Femur (tissue), 1 donor: ENCODE measurements at places on chromosomes 2 and 18.

DNA sequence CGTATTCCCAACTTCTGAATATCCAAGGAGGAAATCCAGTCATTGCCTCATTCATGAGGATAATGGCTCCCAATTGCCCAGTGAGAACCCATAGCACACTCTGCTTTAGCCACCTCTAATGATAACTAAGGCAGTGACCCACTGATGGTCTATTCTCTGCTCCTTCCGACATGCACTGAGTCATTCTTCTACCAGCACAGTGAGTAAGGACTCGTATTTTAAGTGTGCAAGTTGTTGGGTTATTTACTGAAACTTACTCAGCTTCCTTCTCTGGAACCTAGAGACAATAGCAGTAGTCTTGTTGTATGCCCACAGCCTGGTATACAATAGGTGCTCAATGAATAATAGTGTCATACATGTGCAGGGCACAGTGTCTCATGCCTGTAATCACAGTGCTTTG, 81.1 kb upstream of the ZNF397 start:
- DNase-seq, result no peak

DNA sequence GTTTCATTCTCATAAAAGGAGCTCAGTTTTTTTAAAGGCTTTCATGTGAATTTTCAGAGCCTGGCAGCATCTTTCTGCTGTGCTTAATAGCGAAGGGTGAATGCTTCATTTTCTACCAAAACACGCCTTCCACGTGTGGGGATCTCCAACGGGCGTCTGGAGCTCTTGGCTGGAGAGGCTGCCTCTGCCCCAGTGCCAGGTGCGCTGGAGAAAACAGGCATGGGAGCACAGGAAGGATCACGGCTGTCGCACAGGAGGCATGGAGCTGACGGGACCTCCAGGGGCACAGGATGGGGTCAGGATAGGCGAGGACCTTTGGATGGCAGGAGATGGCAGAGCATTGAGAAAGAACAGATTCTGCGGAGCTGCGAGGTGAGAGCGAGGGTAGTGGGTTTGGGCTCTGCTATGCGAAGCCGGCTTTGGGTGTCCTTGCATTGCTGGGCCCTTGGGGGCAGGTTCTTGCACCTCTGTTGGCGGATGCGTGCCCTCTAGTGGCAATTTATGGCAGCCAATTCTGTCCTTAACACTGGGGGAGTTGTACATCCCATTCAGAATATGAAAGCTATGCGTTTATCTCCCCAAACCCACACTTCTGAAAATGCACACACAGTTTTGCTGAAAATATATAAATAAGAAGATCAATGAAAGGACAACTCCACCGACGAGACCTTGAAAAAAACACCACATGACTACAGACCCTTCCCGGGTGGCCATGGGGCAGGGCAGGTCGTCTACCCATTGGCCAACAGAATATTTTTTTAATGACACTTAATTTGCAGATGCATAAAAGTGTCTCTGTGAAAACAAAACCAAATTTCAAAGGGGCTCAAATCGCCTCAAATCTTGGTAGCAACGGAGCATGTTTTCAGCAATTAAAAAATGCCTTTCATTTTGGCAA, 90.4 kb upstream of the SLC35G4 start:
- no peak for DNase-seq

DNA sequence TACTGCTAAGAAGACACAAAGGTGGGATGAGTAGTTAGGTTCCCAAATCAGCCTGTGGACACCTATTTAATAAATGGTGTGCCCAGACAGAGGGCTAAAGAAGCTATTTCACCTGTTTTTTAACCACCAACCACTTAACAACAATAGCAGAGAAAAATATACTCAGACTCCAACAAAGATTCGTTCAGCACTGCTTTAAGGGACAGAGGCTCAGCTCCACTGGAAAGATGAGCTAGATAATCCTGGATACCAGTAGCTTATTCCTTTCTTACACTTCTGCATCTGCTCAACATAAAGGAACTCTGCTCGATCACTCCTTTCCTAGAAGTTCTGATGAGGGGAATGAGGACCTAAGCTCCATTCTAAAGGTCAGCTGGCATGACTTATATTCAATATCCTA, 44.5 kb downstream of the PTCD3 start:
- DNase-seq, result no peak

DNA sequence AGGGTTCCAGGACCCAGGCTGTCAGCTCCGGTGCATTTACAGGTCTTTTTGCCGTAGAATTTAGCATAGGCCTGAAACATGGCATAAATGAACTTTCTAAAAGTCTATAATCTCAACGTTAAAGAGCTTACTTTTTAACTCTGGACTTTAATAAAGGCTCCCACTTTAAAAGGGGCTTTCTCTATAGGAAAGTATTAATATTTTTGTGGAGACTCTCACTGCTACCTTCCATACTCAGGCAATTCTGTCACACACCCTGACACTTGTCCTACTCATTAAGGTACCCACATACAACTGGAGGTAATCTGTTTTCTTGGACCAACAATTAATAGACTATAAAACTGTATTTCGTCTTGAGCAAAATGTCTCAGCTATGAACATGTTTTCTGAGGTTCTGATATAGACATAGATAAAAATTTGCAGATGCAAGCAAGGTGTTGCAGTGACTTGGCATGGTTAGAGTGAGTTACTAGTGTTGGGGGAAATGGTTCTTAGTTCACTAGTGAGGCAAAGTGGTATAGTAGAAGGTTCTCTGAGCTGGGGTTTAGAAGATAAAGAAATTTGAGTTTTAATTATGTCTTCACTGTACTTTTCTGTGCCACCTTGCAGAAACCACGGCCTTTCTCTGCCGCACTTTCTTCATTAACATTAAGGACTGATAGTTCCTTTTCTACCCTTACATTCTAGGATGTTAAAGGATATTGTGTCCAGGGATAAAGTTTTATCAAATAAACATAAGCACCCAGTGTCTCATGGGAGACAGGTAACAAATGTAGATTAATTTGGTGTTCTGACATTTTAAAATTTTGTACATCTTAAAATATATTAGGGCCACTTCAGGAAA, 10.8 kb upstream of the NR4A2 start:
- no peak for DNase-seq

DNA sequence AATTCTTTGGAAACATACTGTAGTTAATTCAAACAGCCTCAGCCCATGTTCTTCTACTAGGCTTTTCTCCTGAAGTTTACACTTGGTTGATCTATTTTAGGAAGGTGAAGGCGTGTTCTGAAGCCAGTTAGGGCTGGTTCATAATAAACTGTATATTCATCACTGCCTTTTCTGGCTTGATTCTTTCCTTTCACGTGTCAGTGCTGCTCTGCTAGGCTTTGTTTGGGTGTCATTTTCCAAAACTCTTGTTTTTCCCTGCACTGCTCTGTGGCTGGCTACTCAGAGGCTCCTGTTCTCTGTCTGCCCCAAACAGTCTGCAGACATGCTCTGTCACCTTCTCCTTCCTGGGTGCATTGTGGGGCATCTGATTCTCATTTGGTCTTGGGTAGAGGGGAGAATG, 136.1 kb downstream of the PARD3B start:
- DNase-seq, result peak; percentile 22

- no peak for DNase-seq
Measured at GRCh38 chr2:69931832-69932595, 17.1 kb downstream of the MXD1 start.

GRCh38 chr2:46748121-46748520, 167.5 kb downstream of the MCFD2 start:
- no peak for DNase-seq

GRCh38 chr2:24926602-24927252, 6.7 kb upstream of the ADCY3 start:
- peak; percentile 62 for DNase-seq

DNA sequence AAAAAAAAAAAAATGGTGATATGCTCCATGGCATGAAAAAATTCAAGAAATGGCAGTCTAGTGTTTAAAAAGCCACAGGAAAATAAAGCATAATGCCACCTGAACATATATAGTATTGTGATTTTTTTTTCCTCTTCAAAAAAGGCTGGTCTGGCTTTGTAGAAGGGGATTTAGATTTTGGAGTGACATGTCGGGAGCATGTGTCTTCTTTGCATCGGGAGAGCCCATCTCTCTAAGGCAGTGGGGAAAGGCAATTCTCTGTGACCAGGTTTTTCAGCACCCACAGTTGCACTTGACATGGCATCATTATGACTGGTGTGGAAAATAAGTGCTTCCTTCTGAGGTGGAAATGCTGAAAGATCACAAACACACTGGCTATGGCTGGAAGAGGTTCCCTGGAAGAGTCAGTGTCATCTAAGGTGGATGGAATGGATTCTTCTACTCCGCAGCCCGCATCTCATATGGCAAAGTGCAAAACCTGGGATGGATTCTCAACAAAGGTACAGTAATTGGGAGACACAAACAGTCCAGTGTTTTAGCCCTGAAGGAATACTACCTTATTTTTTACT, 172.5 kb downstream of the AGAP1 start:
- DNase-seq, result peak; percentile 64

GRCh38 chr2:147051814-147052213, 793.0 kb upstream of the ACVR2A start:
- no peak for DNase-seq

- DNase-seq, result no peak
Measured at GRCh38 chr2:170157025-170157684, 20.8 kb upstream of the MYO3B start.

- DNase-seq, result no peak
Measured at GRCh38 chr18:28019425-28020108, 157.4 kb downstream of the CDH2 start.

- DNase-seq, result no peak
Measured at GRCh38 chr2:5616019-5616418, 76.2 kb upstream of the SOX11 start.
